ENCODE measurements at places on chromosomes 3 and 15.
A peak's percentile ranks its signal among the peaks of the same experiment; 100 is the strongest.

DNA sequence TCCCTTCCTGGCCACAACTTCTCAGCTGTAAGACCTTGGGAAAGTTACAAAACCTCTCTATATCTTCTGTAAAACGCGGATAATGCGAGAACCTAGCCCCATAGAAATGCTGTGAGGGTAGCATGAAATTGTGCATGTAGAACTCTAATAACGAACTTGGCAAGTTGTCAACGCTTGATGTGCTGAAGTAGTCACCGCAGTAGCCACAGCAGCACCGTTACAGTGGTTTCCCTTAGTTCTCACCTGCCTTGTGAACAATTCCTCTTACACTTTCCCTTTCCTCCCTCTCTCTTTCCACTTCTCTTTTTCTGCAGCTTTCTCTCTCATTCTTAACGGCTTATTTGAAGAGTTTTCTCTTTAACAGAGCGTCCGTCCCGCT lies 447 bp upstream of the SHQ1 start:
- DNase-seq, result peak; percentile 4

GRCh38 chr3:182005219-182005618 lies 293.5 kb downstream of the SOX2 start:
- no peak for DNase-seq

- no peak for DNase-seq
Measured at GRCh38 chr3:188433521-188434150, 279.7 kb downstream of the LPP start.

- no peak for DNase-seq
Measured at GRCh38 chr15:31353931-31354330, 27.3 kb downstream of the KLF13 start.

- no peak for DNase-seq
Measured at GRCh38 chr3:186193534-186194450, 84.9 kb upstream of the ETV5 start.

DNA sequence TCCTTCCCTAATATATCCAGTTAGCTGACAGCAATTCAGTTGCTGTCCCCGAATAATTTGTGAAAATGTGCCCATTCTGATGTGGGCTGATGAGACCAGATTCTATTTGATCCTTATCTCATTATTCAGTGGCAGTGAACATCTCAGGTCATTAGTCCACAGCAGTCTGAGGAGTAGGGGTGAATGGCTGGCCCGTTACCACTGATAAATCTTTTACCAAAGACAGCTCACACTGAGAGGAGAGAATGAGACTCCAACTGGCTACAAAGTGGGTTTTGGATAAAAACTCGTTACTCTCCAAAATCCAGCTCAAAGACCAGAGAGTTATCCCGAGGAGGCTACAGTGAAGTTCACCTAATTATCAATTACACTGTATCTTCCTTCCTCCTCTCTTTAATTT lies 189.7 kb downstream of the TUSC7 start:
- DNase-seq, result no peak

- no peak for DNase-seq
Measured at GRCh38 chr15:66714543-66714981, 12.5 kb downstream of the SMAD6 start.

GRCh38 chr3:80087767-80088166 lies 320.0 kb upstream of the ROBO1 start:
- no peak for DNase-seq

DNA sequence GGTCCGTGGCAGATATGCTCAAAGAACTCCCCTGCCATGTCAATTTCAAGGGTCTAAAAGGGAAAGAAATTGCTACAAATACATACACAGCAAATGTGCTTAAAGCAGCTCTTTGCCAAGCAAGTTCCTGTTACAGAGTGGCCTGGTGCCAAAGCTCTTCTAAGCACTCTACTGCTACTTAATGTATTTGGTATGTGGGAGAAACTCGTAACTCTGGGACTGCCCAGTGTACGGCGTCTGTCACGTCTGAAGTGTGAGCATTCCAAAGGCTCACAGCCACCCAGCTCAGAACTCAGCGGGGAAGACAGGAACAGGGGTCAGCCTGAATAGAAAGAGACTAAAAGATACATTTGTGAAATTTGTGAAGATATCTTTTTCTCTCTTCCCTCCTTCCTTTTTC lies 54.6 kb downstream of the RBMS3 start:
- no peak for DNase-seq

- no peak for DNase-seq
Measured at GRCh38 chr3:39587113-39587512, 119.6 kb downstream of the MOBP start.

DNA sequence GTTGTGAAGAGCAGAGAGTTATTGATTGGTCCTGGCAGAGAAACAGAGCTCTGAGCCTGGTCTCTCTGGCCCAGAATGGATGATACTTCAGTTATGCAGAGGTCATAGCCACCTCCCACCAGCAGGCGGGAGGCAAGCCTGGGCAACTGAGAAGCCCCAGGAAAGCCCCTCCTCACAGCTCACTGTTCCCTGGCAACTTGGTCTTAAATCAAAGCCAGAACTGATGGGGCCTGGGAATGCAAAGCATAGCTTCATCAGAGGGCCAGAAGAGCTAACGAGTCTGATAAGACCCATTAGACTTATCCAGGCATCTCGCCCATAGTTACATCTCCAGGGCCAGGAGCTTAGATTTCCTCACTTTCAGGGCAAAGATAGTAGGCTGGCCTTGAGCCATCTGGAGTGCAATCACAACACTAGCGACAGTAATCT lies 5.5 kb upstream of the COLQ start:
- no peak for DNase-seq

DNA sequence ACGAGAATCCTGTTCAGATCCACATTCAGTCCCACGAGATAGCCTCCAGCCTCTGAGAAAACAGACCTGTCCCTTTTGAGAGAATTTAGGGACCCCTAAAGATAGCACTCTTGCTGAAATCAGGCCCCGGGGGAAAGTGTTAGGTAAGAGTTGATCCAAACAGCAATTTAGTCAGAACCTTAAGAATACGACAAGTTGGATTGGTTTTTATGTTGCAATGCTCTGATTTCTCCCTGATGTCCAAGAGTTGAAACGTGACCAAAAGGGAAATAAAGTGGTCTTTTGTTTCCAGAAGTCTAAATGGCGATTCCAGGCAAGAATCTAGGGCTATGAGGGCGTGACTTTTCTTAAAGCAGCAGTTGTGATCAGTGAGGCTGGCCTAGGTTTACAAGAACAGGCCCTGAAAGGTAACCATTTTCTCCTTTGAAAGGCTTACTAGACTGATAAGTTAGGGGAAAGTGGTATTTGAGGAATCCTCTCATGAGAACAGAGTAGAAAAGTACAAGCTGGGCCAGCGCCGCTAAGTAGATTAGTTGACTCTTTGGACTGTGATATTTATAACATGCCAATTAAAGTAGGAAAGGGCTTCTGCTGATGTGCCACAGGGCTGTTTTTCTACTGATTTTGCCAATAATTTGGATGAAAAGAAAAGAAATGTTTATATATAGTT lies 4.9 kb downstream of the MAN2A2 start:
- no peak for DNase-seq

DNA sequence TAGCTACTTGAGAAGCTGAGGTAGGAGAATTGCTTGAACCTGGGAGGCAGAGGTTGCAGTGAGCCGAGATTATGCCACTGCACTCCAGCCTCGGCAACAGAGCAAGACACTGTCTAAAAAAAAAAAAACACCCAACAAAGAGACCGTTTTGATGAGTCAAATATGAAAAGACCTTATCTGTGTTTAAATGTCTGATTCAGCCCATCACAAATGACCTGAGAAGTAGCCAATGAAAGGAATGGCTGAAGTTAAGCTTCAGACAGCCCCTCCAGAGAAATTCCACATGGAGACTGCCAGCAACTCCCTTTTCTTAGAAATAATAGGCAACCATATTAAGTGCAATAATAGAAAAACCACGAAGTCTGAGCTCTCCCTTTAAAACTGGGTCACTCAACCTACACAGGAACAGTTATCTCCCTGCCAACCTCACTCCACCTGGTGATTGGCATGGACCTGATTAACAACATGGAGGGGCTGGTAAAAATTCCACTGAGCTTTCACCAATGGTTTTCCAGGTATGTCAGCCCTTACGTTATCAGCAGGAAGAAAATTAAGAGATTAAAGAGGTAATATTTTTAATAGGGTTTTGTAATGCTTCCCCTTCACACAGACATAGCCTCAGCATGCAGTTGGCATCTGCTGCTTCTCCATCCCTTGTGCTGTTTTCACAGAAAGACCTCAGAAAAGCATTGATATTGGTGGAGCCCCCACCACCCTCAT lies 238.1 kb upstream of the STT3B start:
- DNase-seq, result no peak

DNA sequence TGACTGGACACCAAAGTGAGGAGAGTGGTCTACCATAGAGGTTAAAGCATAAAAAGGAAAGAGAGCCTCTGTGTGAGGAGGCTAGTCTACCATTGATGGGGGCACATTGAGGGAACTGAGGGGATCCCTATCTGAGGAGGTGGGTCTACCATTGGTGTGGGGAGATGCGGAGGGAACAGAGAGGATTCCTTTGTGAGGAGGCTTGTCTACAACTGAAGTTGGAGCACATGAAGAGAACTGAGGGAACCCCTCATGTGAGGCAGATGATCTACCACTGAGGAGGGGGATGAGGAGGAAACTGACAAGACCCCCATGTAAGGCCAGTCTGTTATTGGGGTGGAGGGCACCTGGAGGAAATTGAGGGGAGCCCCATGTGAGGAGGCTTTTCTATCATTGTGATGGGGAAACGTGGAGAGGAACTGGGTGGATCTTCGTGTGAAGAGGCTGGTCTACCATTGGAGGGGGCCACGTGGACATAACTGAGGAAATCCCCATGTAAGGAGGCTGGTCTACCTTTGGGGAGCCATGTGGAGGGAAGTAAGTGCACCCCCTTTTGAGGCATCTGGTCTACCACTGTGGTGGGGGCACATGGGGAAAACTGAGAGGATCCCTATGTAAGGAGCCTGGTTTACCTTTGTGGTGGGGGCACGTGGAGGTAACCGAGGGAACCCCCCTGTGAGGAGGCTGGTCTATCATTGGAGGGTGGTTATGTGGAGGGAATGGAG lies 160.1 kb downstream of the FBLN2 start:
- DNase-seq, result no peak

DNA sequence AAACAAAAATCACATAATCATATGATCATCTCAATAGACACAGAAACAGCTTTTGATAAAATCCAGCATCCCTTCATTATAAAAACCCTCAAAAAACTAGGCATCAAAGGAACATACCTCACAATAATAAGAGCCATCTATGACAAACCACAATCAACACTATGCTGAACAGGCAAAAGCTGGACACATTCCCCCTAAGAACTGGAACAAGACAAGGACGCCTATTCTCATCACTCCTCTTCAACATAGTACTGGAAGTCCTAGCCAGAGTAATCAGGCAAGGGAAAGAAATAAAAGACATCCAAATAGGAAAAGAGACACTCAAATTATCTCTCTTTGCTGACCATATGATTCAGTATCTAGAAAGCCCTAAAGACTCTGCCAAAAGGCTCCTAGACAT lies 54.9 kb upstream of the SLC12A8 start:
- no peak for DNase-seq

DNA sequence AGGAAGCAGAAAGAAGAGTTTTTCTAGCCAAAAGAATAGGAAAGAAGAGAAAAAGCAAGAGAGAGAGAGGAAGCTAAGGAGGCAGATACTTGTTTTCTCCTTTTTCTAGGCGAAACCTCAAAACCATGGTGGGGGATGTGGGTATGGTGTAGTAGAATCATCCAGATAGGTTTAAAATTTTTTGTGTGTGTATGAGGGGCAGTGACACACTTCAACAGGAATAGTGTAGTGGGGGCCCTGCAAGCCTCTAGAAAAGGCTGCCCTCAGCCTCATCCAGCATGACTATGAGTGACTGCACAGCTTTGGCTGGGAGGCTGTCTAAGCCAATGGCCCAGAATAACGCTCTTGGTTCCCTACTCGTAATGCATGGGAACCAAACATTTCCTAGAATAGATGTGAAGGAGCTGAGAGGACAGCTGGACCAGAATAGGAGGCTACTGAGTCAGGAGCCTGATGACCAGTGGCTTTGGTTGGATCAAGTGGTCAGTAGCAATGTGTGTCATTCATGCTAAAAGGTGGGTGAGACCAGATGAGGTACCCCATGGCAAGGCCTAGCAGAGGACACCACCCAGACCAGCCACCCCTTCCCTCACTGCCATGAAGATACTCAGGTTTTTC lies 24.4 kb downstream of the MOBP start:
- no peak for DNase-seq

DNA sequence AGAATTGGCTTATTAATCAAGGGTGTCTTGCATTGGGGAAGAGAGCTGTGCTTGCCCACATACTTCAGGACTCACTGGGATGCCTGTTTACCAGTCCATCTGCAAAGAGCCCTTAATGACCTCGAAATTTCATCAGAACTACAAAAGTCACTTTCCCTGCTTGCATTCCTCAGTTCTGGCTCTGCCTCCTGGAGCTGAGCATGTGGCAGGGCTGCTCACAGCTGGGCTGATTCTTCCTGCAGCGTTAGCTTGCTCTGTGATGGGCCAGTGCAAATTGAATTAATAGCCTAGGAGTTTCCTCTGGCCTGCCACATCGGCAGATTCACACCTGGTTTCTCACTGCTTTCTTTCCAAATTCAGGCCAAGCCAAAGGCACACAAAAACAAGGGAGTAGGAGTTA lies 108.9 kb downstream of the DUT start:
- DNase-seq, result no peak

DNA sequence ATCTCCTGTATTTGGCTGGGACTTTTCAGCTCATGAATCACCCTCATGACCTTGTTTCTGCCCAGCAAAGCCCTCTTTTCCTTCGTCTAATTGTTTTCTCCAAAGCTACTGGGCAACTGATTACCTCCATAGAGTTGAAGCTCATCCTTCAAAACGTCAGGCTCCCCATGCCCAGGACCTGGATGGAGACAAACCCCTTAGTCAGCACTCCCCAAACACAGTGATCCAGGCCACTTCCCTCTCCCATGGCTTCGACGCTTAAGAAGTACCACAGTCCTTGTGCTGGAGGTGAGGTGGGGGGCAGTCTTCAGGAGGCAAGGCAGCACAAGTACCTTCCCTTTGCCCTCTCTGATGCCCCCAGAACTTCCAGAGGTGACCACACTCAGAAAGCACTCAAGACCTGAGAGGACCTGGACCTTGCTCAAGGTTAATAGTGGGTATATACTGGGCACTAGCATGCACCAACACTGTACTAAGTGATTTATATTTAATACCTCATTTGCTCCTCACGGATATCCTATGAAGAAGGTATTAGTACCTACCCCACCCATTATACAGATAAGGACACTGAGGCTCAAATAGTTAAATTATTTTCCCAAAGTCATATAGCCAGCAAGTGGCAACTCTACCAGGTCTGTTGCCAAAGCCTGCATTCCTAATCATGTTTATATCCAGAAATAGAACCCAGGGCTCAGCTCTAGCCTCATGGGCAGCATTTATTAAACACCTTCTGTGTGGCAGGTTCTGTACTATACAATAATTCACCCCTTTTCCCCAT lies 16.5 kb downstream of the TMEM40 start:
- DNase-seq, result no peak

GRCh38 chr3:133401374-133402135 lies 1.7 kb downstream of the BFSP2 start:
- no peak for DNase-seq

Measured in stimulated activated CD8-positive, alpha-beta memory T cell treated with anti-CD3 and anti-CD28 coated beads, Interleukin-4, amount 100 ng/mL, for 24 hours (primary cell).